ENCODE measurements at places on chromosomes 2 and 18. TPM values are rescaled to one million over a fixed set of nuclear protein-coding genes. Genes with fewer than 3 reads are reported as not detected.
A peak's percentile ranks its signal among the peaks of the same experiment; 100 is the strongest.

DNA sequence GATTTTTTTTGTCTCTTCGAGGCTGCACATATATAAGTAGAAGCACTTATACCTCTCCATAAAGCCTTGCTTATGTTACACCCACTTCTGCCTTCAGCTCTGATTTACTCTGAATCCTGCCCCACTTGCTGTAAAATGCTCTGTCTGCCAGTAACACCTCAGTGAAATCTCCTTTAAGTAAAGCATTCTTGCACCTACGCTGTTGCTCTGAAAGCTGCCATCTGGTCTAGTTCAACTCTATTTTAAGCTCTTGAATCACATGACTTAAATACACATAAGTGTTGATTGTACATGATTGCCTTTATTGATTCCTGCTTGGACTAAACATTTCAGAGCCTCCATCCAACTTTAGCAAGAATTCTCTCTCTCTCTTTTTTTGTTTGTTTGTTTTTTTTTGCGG, 609.0 kb upstream of the CELF4 start:
- H3K27me3 ChIP-seq, result no peaks in the 10 kb centered on the region
- H3K4me3 ChIP-seq, result no peak overlapping the region
- no peaks in the 10 kb centered on the region for H3K4me1 ChIP-seq
- H3K36me3 ChIP-seq, result no peaks in the 10 kb centered on the region
- peak; percentile 24 for DNase-seq

GRCh38 chr2:150485871-150486538, 1.5 kb downstream of the RND3 start:
- peak; percentile 93 for DNase-seq
- no peaks in the 10 kb centered on the region for H3K36me3 ChIP-seq
- peaks cover 25% of the 10 kb centered on the region for H3K27me3 ChIP-seq
- peaks cover 14% of the 10 kb centered on the region for H3K4me1 ChIP-seq

GRCh38 chr2:10228611-10229365, 73.9 kb upstream of the HPCAL1 start:
- no peak overlapping the region for H3K4me3 ChIP-seq
- no peaks in the 10 kb centered on the region for H3K36me3 ChIP-seq
- no peaks in the 10 kb centered on the region for H3K27me3 ChIP-seq
- peaks cover 37% of the 10 kb centered on the region for H3K4me1 ChIP-seq
- peak overlapping the region; percentile 70 for H3K27ac ChIP-seq

CCDC141 gene
- polyA plus RNA-seq, result 0.10 TPM

GRCh38 chr18:57951117-57951796, 92.8 kb upstream of the NEDD4L start:
- DNase-seq, result no peak
- no peaks in the 10 kb centered on the region for H3K36me3 ChIP-seq
- H3K27me3 ChIP-seq, result no peaks in the 10 kb centered on the region
- H3K27ac ChIP-seq, result no peak overlapping the region

SULT1C4 gene
- polyA plus RNA-seq, result 0.62 TPM

DNA sequence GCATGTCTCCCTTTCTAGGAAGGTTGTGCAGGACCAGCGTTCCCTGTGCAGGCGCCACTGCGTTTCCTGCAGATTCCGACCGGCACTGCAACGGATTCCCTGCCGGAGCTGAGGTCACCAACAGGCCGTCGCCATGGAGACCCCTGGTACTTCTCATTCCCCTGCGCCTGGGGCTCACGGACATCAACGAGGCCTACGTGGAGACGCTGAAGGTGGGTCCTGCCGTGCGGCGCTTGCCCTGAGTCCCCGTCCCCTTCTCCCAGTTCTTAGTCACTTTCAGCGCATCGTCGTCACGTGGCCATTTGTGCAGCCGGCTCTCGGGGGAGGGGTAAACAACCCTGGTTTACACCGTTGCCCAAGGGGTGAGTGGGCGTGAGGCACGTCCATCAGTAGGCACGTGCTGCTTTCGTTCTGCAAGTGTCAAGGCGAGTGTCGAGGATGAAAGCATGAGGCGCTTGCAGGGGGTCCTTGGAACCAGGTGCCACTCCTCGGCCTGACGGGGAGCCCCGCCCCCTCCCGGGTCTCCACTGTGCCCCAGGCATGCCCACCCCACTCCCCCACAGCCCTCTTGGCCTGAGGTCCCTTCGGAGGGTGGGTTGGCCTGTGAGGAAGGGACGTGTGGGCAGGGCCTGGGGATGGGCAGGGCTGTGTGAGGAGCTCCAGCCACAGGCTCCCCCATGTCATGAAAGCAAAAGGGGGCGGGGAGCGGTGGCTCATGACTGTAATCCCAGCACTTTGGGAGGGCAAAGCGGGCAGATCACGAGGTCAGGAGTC, 19.8 kb downstream of the DTYMK start:
- DNase-seq, result peak; percentile 62
- H3K4me1 ChIP-seq, result no peaks in the 10 kb centered on the region

DAW1 gene
- 0.25 TPM for polyA plus RNA-seq

CPLX4 gene
- not detected for polyA plus RNA-seq

GRCh38 chr18:8657050-8657820, 48.0 kb downstream of the RAB12 start:
- no peak overlapping the region for H3K27ac ChIP-seq
- H3K27me3 ChIP-seq, result no peaks in the 10 kb centered on the region
- H3K4me3 ChIP-seq, result no peak overlapping the region

DNA sequence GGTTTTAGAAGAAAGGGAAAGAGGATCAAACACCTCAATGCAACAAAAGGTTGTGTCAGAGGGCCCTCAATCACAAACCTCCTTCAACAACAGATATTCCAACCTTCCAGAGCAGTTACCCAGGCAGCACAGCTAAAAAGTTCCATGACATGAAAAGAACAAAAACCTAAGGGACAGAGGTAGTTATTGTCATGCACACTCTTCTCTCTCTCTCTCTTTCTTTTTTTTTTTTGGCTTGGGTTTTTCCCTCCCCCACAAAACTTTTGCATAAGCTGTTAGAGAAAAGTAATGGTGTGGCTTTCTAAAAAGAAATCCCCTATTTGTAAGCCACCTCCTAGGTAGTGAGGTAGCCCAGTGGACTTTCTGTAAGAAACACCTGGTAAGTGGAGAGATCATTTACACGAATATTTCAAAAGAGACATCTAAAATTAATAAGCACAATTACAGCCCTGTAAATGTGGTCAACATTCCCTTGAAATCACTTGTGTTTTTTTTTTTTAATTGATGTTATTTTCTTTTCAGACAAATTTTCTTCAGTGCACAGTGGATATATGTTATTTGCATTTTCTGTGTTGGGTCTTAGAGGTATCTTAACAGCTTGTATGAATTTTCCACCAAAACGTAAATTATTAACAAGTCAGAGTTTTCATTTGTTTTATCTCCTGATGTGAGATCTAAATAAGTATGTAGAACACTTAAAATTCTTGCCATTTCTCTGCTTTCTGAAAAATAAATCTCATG, 48.4 kb downstream of the ZEB2 start:
- no peak for DNase-seq
- H3K27me3 ChIP-seq, result no peaks in the 10 kb centered on the region
- H3K36me3 ChIP-seq, result no peaks in the 10 kb centered on the region
- no peaks in the 10 kb centered on the region for H3K4me1 ChIP-seq

ELOA2 gene
- polyA plus RNA-seq, result not detected

- H3K4me1 ChIP-seq, result peaks cover 4% of the 10 kb centered on the region
- no peak overlapping the region for H3K27ac ChIP-seq
- H3K36me3 ChIP-seq, result no peaks in the 10 kb centered on the region
- DNase-seq, result no peak
- H3K4me3 ChIP-seq, result no peak overlapping the region
- H3K27me3 ChIP-seq, result no peaks in the 10 kb centered on the region
Observed at GRCh38 chr2:145861940-145862339, 1342.0 kb upstream of the ZEB2 start.

RGPD3 gene
- polyA plus RNA-seq, result not detected

DNA sequence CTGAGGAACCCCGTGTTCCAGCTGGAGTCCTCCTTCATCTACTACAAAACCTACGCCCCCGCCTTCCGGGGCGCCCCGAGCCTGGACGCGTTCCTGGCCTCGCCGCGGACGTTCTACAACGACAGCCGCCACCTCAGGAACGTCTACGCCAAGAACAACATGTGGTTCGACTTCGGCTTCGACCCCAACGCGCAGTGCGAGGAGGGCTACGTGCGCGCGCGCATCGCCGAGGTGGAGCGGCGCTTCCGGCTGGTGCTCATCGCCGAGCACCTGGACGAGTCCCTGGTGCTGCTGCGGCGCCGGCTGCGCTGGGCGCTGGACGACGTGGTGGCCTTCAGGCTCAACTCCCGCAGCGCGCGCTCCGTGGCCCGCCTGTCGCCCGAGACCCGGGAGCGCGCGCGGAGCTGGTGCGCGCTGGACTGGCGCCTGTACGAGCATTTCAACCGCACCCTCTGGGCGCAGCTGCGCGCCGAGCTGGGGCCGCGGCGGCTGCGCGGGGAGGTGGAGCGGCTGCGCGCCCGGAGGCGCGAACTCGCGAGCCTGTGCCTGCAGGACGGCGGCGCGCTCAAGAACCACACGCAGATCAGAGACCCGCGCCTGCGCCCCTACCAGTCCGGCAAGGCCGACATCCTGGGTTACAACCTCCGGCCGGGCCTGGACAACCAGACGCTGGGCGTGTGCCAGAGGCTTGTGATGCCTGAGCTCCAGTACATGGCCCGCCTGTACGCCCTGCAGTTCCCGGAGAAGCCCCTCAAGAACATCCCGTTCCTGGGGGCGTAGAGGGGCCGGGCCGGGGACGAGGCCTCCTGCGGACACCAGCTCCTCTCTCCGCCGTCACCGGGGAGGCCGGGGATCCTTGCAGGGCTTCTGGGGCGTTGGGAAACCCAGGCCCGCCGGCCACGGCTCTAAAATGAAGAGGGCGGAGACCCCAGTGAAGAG, 5.3 kb upstream of the NEU4 start:
- no peak overlapping the region for H3K27ac ChIP-seq
- peak; percentile 85 for DNase-seq
- H3K36me3 ChIP-seq, result no peaks in the 10 kb centered on the region
- H3K4me3 ChIP-seq, result peak overlapping the region; percentile 45
- peaks cover 21% of the 10 kb centered on the region for H3K4me1 ChIP-seq

MEP1B gene
- not detected for polyA plus RNA-seq

GRCh38 chr2:133525613-133526529, 42.4 kb downstream of the NCKAP5 start:
- H3K27ac ChIP-seq, result no peak overlapping the region
- DNase-seq, result no peak
- H3K27me3 ChIP-seq, result no peaks in the 10 kb centered on the region
- H3K4me1 ChIP-seq, result no peaks in the 10 kb centered on the region

RFX8 gene
- polyA plus RNA-seq, result not detected

DNA sequence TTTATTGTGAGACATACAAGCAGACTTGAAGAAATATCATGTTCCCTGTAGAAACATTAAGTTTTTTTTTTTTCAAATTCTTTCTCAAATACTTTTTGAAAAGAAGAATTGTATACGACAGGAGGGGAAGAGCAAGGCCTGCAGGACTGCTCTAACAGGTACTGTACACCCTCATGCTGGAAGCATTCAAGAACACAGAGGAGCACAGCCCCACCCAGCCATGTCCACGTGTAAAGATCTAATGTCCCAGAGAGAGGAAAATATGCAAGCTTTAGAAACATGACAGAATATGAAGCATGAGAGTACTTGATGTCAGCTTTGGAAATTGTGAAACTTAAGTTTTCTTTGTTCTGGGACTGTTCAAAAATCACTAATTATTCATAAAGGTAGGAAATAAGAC, 191.6 kb downstream of the TTC32 start:
- H3K36me3 ChIP-seq, result no peaks in the 10 kb centered on the region
- no peak for DNase-seq
- H3K27me3 ChIP-seq, result no peaks in the 10 kb centered on the region
- no peak overlapping the region for H3K27ac ChIP-seq

DNA sequence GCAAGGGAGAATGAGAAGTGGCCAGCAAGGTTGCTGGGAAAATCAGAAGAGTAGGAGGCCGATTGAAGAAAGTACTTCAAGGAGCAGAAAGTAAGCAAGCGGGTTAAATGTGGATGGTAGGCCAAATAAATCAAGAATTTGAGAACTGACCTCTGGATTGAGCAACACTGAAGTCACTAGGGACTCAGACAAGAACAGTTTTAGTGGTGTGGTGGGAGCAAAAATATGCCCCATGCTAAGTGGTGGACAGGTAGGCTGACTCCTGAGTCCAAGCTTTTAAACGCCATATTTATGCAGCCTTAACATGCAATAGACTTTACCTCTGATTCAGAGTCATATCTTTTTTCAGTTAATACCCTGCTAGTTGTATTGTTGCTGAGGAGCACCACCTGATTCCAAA, 4.5 kb downstream of the TRABD2A start:
- peaks cover 35% of the 10 kb centered on the region for H3K27me3 ChIP-seq
- no peak overlapping the region for H3K27ac ChIP-seq
- DNase-seq, result no peak
- H3K4me3 ChIP-seq, result no peak overlapping the region
- peaks cover 21% of the 10 kb centered on the region for H3K4me1 ChIP-seq

DNA sequence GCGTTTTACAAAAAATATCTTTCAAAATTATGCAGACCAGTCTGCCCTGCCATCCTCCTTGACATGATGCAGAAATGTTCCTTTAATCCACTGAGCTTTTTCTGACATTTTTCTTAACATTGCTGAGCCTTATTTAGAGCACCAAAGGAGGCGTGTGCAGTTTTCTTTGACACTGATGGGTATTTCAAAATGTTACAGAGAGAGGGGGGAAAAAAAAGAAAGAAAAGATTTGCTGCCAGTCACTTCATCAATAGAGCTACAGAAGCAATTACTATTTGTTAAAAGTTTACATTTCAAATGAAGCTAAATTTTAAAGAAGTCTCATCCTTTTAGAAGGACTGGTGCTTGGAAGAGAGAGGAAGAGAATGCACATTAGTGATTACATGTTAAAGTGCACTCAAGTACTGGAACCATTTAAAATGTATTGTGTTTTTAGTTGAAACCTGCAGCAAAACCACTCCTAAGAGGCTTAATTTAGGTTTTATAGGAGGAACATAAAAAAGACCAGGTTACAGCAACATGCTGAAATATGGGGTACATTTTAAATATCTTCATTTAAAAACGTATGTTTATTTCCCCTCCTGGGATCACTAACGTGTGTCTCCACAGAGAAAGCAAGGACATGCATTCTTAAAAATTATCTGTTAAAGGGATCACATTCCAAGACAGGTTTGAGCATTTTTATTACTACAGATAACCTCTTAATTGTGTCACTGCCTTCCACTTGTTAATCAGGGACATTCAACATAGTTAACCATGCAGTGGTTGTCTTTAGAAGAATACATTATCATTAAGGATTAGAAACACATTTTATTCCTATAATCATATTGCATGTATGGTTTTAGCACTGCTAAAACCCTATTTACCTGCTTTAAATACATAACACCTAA, 258.4 kb downstream of the MEIS1 start:
- DNase-seq, result no peak
- H3K27ac ChIP-seq, result no peak overlapping the region
- H3K27me3 ChIP-seq, result no peaks in the 10 kb centered on the region

DNA sequence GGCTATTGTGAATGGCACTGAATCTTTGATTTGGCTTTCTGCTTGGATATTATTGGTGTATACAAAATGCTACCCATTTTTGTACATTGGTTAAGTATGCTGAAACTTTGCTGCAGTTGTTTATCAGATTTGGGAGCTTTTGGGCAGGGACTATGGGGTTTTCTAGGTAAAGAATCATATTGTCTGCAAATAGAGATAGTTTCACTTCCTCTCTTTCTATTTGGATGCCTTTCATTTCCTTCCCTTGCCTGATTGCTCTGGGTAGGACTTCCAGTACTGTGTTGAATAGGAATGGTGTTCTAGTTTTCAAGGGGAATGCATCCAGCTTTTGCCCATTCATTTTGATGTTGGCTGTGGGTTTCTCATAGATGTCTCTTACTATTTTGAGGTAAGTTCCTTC, 489.1 kb upstream of the LRATD1 start:
- no peaks in the 10 kb centered on the region for H3K27me3 ChIP-seq
- H3K4me1 ChIP-seq, result no peaks in the 10 kb centered on the region
- H3K4me3 ChIP-seq, result no peak overlapping the region
- no peaks in the 10 kb centered on the region for H3K36me3 ChIP-seq
